ENCODE measurements at places on chromosomes 1 and 21. TPM values are rescaled to one million over a fixed set of nuclear protein-coding genes. Genes with fewer than 3 reads are reported as not detected.

Gene PRKCZ
- total RNA-seq = 5.1 TPM

Gene WLS
- not detected for total RNA-seq

Gene GRIK1
- not detected for total RNA-seq

Gene ZNF124
- 23.6 TPM for total RNA-seq

Gene PODN
- not detected for total RNA-seq

Gene SPATA46
- not detected for total RNA-seq

DNA sequence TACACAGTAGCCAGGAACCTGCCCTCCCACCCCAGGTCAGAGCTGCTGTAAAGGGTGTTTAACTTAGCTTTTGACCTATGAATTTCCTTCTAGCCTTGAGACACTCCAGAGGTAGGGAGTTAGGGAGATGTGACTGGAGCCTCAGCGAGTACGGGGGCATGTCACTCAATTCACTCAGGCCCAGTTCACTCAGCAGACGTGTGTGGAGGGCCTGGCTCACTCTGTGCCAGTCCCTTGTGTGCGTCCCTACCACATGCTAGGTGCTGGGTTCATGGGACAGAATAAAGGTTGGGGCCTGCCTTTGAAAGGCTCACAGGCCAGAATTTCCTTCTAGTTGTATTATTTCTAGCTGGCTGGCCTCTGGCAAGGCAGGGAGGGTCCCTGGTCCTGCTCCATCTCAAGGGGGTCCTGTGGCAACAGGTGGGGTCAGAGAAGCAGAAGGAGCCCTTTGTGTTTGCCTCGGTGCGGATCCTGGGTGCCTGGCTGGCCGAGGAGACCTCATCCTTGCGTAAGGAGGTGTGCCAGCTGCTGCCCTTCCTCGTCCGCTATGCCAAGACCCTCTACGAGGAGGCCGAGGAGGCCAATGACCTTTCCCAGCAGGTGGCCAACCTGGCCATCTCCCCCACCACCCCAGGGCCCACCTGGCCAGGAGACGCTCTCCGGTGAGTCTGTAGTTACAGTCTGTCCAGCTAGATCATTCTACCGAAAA, 4.5 kb downstream of the NCDN start:
- DNase-seq = no peak
- peaks cover 32% of the 10 kb centered on the region for H3K4me1 ChIP-seq
- H3K27me3 ChIP-seq = no peaks in the 10 kb centered on the region
- H3K36me3 ChIP-seq = peaks cover 14% of the 10 kb centered on the region
- no peak overlapping the region for H3K27ac ChIP-seq

DNA sequence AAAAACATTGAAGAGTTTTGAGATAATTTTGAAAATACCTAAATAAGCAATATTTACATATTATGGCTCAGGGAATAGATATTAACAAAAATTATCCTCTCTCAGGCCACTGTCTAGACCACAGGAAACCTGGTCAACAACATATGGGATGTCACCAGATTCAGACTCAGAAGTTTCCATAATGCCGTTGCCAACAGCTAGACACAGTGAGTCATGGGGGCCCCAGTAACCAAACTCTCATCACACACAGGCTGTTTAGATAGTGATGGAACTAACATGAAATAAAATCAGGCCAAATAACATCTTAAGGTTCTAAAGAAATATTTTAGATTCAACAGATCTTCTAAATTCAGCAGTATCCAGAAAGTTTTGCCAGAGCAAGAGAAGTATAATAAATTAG, 681.7 kb upstream of the ADAMTS5 start:
- no peak overlapping the region for H3K4me3 ChIP-seq
- no peak for DNase-seq
- no peak overlapping the region for H3K27ac ChIP-seq
- H3K27me3 ChIP-seq = no peaks in the 10 kb centered on the region
- no peaks in the 10 kb centered on the region for H3K4me1 ChIP-seq

GRCh38 chr1:196425513-196425912, 182.7 kb downstream of the KCNT2 start:
- no peaks in the 10 kb centered on the region for H3K4me1 ChIP-seq
- H3K27ac ChIP-seq = no peak overlapping the region
- H3K4me3 ChIP-seq = no peak overlapping the region
- no peaks in the 10 kb centered on the region for H3K27me3 ChIP-seq

DNA sequence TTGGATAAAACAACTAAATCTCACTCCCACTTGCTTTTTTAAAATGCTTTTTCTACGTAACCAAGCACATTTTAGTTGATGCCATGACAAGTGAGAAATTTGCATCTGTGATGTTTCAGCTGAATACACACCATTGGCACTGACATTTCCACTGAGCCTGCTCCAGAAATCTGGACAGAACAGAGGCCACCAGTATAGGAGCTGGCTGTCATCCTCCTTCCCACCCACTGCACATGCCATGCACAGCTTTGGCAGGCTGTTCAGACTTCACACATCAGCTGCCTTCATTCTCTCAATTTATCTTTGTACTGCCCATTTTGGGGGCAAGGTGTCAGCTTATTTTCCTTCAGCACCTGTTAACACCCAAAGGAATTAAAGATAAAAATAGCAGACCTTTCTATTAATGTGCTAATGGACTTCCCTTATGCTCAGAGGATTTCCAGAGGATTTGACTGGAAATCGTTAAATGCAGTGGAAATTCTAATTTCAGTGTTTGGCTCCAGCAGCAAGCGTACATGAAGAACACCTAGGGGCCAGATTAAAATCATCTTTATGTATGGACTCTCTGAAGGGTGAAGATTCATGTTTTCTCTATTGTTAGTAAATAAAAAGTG, 12.9 kb upstream of the PODN start:
- H3K4me1 ChIP-seq = peaks cover 14% of the 10 kb centered on the region
- DNase-seq = no peak
- H3K27ac ChIP-seq = no peak overlapping the region

GRCh38 chr1:201686714-201687455, 142.1 kb upstream of the IPO9 start:
- no peak for DNase-seq
- no peaks in the 10 kb centered on the region for H3K36me3 ChIP-seq
- no peak overlapping the region for H3K27ac ChIP-seq
- H3K4me1 ChIP-seq = no peaks in the 10 kb centered on the region

DNA sequence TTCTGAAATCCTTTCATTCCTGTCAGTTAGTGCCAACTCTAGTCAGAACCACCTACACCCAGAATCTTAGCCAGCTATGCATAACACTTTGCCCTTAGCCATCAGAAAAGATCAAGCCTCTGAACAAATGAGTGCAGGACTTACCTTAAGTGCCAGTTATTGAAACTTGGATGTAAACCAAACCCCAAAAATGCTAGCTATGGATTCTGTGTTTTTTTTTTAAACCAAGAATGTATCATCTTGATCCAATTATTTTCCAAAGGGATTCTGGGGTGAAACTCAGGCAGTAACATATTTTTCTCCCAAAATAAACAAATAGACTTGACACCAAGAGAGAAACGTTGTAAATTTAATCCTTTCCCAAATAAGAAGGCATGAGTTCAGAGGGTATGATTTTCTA, 538.6 kb upstream of the ADAMTS5 start:
- H3K4me1 ChIP-seq = no peaks in the 10 kb centered on the region
- H3K27ac ChIP-seq = no peak overlapping the region
- no peaks in the 10 kb centered on the region for H3K36me3 ChIP-seq
- H3K4me3 ChIP-seq = no peak overlapping the region
- no peak for DNase-seq
- no peaks in the 10 kb centered on the region for H3K27me3 ChIP-seq

DNA sequence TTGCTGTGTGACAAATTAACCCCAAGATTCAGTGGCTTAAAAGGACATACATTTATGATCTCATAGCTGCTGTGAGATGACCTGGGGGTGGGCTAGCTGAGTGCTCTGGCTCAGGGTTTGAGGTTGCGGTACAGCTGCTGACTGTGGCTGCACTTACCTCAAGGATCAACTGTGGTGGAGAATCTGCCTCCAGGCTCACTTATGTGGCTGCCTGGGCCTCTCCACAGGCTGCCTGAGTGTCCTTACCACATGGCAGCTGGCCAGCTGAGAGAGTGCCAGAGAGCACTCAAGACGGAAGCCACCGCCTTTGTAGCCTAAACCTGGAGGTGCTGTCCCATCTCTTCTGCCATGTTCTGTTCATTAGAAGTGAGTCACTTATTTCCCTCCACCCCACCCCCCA, 5.7 kb downstream of the LRRC71 start:
- H3K27me3 ChIP-seq = peaks cover 86% of the 10 kb centered on the region
- H3K36me3 ChIP-seq = no peaks in the 10 kb centered on the region
- DNase-seq = peak; percentile 14
- no peak overlapping the region for H3K4me3 ChIP-seq
- H3K27ac ChIP-seq = no peak overlapping the region
- H3K4me1 ChIP-seq = peaks cover 23% of the 10 kb centered on the region

- no peaks in the 10 kb centered on the region for H3K4me1 ChIP-seq
- H3K27ac ChIP-seq = no peak overlapping the region
- no peaks in the 10 kb centered on the region for H3K27me3 ChIP-seq
- DNase-seq = no peak
- no peaks in the 10 kb centered on the region for H3K36me3 ChIP-seq
Observed at GRCh38 chr1:53076721-53077598, 14.9 kb downstream of the PODN start.

DNA sequence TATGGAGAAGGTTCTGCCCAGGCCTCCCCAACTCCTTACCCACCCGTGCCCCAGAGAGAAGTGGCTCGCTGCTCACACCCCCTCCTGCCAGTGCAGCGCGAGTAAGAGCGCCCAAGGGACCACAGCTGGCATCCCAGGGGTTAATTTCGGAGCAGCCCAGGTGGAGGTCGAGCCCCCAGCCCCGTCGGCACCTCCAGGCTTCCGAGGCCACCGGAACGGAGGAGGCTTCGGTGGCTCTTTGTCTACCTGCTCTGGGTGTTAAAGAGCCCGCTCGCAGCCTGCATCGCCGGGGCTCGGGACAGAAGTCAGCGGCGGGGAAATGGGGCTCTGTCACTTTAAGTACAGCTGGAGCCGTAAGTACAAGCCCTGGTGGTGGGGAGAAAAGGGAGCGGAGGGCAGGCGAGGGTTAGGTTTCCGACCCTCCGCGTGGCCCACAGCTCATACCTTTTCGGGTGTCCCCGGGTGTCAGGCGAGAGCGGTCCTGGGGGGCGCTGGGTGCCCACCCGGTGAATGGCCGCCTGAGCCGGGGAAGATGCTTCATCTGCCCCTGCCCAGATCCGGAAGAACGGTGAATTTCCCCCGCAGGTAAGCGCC, 89.4 kb upstream of the IPO9 start:
- H3K27ac ChIP-seq = no peak overlapping the region
- peak; percentile 48 for DNase-seq
- H3K4me1 ChIP-seq = peaks cover 12% of the 10 kb centered on the region
- H3K36me3 ChIP-seq = no peaks in the 10 kb centered on the region
- peaks cover 54% of the 10 kb centered on the region for H3K27me3 ChIP-seq
- peak overlapping the region; percentile 72 for H3K4me3 ChIP-seq

Data from activated CD4-positive, alpha-beta T cell treated with anti-CD3 and anti-CD28 coated beads, Interleukin-2, amount 10 ng/mL, durations not matched to agents 7 days and 5 days (primary cell).